ENCODE measurements at places on chromosomes 4 and X. TPM values are rescaled to one million over a fixed set of nuclear protein-coding genes. Genes with fewer than 3 reads are reported as not detected.

Gene AKAP14
- not detected for total RNA-seq

Gene PCDH7
- total RNA-seq, result 435 TPM

Gene AFM
- not detected for total RNA-seq

Gene GLRA3
- total RNA-seq, result not detected

- H3K4me1 ChIP-seq, result no peaks in the 10 kb centered on the region
- no peaks in the 10 kb centered on the region for H3K27me3 ChIP-seq
- H3K4me3 ChIP-seq, result no peak overlapping the region
- H3K36me3 ChIP-seq, result peaks cover 5% of the 10 kb centered on the region
- no peak for DNase-seq
Measured at GRCh38 chr4:721261-722168, 15.9 kb downstream of the PCGF3 start.

DNA sequence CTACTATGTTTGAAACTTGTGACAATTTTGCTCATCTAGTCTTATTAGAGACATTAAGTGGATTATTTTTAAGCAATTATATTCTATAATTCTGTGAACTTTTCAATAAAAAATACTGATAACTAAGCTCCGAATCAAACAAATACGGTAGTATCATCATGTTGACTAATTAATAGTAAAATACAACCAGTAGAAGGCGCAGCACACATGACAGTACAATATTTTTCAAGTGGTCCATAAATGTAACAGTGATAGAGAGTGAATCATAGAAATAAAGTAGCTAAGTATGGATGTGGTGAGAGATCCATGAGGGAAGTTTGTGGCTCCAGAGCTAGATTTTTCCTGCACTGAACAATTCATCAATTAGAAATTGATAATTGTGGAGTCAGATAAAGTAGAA is 666.2 kb downstream of the KCTD8 start:
- H3K36me3 ChIP-seq, result no peaks in the 10 kb centered on the region
- H3K27me3 ChIP-seq, result no peaks in the 10 kb centered on the region
- no peak overlapping the region for H3K4me3 ChIP-seq
- DNase-seq, result no peak

- DNase-seq, result no peak
- no peaks in the 10 kb centered on the region for H3K36me3 ChIP-seq
- no peaks in the 10 kb centered on the region for H3K27me3 ChIP-seq
- H3K27ac ChIP-seq, result no peak overlapping the region
- H3K4me1 ChIP-seq, result peaks cover 23% of the 10 kb centered on the region
Measured at GRCh38 chr4:66572949-66573348, 902.7 kb upstream of the EPHA5 start.

GRCh38 chr4:25677157-25677556 is 21.5 kb downstream of the SLC34A2 start:
- H3K27me3 ChIP-seq, result no peaks in the 10 kb centered on the region
- H3K4me3 ChIP-seq, result no peak overlapping the region
- no peaks in the 10 kb centered on the region for H3K36me3 ChIP-seq
- no peak for DNase-seq
- no peak overlapping the region for H3K27ac ChIP-seq

DNA sequence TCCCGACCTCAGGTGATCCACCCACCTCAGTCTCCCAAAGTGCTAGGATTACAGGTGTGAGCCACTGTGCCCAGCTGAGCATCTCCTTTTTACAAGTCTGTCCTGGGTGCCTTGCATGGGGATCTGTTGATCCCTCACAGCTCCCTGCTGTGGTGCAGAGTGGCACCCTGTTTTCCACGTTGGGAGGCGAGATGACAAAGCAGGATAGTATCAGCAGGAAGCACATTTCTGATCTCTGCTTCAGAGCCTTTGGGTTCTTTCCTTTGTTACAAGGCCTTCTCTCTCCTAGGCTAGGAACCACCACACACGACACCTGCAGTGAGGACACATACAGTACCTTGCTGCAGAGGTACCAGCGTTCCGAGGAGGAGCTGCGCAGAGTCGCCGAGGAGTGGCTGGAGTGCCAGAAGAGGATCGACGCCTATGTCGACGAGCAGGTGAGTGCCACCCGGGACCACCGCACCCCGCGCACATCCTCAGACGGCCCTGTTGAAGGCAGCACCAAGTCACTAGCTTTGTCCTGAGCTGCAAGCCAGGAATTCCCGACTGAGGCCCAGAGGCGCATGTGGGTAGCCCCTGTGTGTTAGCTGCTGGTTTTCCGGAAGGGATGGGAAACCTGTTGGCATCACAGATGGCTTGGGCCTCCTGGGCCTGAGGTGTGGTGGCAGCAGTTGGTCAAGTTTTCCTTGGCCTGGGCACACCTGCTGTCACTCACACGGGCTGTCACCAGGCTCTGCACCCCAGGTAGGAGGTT is 109.6 kb downstream of the TNIP2 start:
- H3K27me3 ChIP-seq, result no peaks in the 10 kb centered on the region
- peaks cover 41% of the 10 kb centered on the region for H3K36me3 ChIP-seq
- H3K4me1 ChIP-seq, result no peaks in the 10 kb centered on the region
- H3K27ac ChIP-seq, result no peak overlapping the region
- no peak overlapping the region for H3K4me3 ChIP-seq

GRCh38 chrX:20789103-20789502 is 522.4 kb upstream of the RPS6KA3 start:
- H3K27me3 ChIP-seq, result no peaks in the 10 kb centered on the region
- no peak overlapping the region for H3K27ac ChIP-seq
- H3K4me1 ChIP-seq, result no peaks in the 10 kb centered on the region
- no peaks in the 10 kb centered on the region for H3K36me3 ChIP-seq

- no peak overlapping the region for H3K4me3 ChIP-seq
- H3K36me3 ChIP-seq, result no peaks in the 10 kb centered on the region
- H3K27me3 ChIP-seq, result no peaks in the 10 kb centered on the region
- H3K27ac ChIP-seq, result no peak overlapping the region
Measured at GRCh38 chr4:37567836-37568235, 118.3 kb downstream of the RELL1 start.

Measured in thoracic aorta (tissue), 2 donors.